ENCODE measurements at places on chromosomes 1 and 21.

DNA sequence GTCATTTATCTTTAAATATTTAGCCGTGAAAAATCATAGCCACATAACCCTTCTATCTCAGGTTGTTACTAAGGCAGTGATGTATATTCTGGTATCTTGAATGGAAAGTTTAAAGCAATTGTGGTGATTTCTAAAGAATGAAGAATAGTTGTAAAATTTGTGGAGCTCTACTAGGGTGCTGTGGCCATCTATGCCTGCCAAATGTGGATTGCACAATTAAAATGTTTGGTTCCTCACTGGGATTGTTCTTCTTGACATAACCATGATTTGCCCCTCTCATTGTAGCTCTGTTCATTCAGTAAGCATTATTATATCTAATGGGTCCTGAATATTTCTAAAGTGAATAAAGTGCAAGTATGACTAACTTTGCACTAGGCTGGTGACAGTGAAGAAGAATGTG lies 50.1 kb downstream of the AK4 start:
- H3K4me1 ChIP-seq, result no peaks in the 10 kb centered on the region
- no peak overlapping the region for H3K4me3 ChIP-seq
- H3K36me3 ChIP-seq, result no peaks in the 10 kb centered on the region
- no peak overlapping the region for H3K27ac ChIP-seq
- DNase-seq, result no peak

- H3K27me3 ChIP-seq, result no peaks in the 10 kb centered on the region
- peaks cover 32% of the 10 kb centered on the region for H3K4me1 ChIP-seq
- H3K4me3 ChIP-seq, result no peak overlapping the region
Measured at GRCh38 chr1:181148636-181149035, 60.1 kb downstream of the IER5 start.

DNA sequence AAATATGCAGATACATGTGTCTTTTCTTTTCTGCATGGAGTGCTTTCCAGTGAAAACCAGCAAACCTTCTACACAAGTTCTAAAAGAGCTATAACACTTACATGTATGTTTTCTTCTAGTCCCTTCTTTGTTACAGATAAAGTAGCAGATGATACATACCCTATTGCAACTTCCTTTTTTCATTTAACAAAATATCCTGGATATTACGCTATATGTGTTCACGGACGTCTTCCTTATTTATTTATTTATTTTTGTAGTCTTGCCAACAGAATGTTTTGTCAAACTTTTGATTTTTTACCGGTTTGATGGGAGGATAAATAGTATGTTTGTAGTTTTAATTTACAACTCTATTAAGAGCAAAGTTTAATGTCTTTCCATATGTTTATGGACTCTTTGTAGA lies 5.2 kb upstream of the GALNT2 start:
- DNase-seq, result no peak
- no peak overlapping the region for H3K4me3 ChIP-seq
- H3K4me1 ChIP-seq, result peaks cover 4% of the 10 kb centered on the region
- no peaks in the 10 kb centered on the region for H3K36me3 ChIP-seq
- peaks cover 6% of the 10 kb centered on the region for H3K27me3 ChIP-seq
- no peak overlapping the region for H3K27ac ChIP-seq

DNA sequence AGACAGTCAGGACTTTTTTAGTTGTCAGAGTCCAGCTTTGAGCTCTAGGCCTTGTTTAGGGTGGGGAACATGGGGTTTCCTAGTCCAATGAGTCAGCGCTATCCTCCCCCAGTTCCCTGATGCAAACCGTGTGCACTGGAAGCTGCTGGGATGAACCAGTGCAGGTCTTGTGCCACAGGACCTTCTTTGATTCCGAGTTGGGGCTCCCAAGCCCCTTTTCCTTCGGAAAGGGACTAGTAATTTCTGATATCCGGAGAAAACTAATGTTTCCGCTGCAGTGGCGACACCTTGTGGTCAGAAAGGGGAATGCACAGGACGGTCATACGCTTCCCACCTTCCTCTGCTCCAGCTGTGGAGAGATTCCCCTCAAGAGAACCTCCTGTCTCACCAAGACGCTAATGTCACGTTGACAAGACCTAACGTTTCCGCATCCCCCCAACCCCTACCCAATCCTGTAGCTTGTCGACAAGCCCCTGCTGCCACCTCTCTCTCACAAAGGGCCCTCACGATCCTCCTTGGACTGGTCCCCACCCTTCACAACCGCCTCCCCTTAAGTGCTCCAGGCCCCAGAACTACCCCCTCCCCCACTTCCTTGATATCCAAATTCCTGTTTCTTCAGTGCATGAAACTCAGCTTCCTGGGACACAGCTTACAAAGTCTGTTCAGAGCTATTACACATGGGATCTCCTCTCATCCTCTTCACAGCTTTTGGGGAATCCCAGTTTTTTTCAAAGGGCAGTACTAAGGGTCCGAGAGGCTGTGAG lies 30.9 kb downstream of the GPA33 start:
- no peaks in the 10 kb centered on the region for H3K36me3 ChIP-seq
- peak; percentile 71 for DNase-seq
- H3K4me3 ChIP-seq, result no peak overlapping the region
- H3K27me3 ChIP-seq, result peaks cover 2% of the 10 kb centered on the region
- H3K4me1 ChIP-seq, result peaks cover 2% of the 10 kb centered on the region

GRCh38 chr1:17860812-17861211 lies 105.7 kb downstream of the ACTL8 start:
- DNase-seq, result no peak
- no peak overlapping the region for H3K4me3 ChIP-seq
- H3K27ac ChIP-seq, result no peak overlapping the region
- peaks cover 11% of the 10 kb centered on the region for H3K27me3 ChIP-seq
- H3K4me1 ChIP-seq, result no peaks in the 10 kb centered on the region

- no peaks in the 10 kb centered on the region for H3K36me3 ChIP-seq
- peaks cover 2% of the 10 kb centered on the region for H3K4me1 ChIP-seq
- no peak overlapping the region for H3K27ac ChIP-seq
- peaks cover 2% of the 10 kb centered on the region for H3K27me3 ChIP-seq
Measured at GRCh38 chr1:224594851-224595250, 21.3 kb upstream of the CNIH3 start.

GRCh38 chr1:2205191-2205952 lies 10.8 kb upstream of the FAAP20 start:
- peak overlapping the region; percentile 80 for H3K4me3 ChIP-seq
- H3K27me3 ChIP-seq, result no peaks in the 10 kb centered on the region
- peak; percentile 92 for DNase-seq
- peak overlapping the region; percentile 47 for H3K27ac ChIP-seq
- H3K4me1 ChIP-seq, result peaks cover 11% of the 10 kb centered on the region

DNA sequence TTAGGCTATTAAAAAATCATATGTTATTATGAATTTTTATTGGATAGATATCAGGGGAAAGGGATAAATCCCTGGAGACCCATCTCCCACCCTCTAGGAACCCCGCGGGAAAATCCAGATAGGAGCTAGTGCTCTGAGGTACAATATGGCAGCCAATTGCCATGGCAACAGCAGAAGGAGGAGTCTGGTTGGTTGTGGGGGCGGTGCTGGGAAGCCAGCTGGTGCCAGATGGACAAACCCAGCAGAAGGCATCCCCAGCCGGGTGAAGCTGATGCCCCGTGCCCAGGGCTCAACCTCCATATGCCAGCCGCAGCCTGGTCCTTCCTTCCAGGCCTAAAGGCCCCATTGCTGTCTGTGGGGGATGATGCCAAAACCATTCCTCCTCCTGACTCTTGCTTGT lies 38.3 kb downstream of the RHBG start:
- no peak overlapping the region for H3K4me3 ChIP-seq
- no peak overlapping the region for H3K27ac ChIP-seq
- H3K4me1 ChIP-seq, result no peaks in the 10 kb centered on the region

DNA sequence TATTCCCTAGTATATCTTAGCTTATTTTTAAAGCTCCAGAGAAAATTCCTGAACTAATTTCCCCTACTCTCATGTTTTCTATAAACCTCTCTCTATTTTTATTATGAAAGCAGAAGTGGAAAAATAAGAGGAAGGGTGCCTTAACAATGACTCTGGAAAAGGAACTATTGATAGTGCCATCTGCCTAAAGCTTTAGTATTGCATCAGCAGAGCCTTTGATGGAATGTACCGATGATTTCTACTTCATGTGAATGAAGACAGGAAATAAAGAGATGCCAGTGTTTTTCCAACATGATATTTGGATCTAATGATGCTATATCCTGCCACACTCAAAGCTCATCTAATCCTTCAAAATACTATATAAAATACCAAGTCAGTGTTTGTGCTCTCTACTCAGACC lies 35.1 kb downstream of the TNFSF18 start:
- no peak overlapping the region for H3K4me3 ChIP-seq
- no peaks in the 10 kb centered on the region for H3K27me3 ChIP-seq
- H3K36me3 ChIP-seq, result no peaks in the 10 kb centered on the region
- H3K27ac ChIP-seq, result no peak overlapping the region
- H3K4me1 ChIP-seq, result peaks cover 30% of the 10 kb centered on the region

- no peak overlapping the region for H3K4me3 ChIP-seq
- peaks cover 6% of the 10 kb centered on the region for H3K4me1 ChIP-seq
- H3K27me3 ChIP-seq, result peaks cover 11% of the 10 kb centered on the region
- no peak for DNase-seq
Measured at GRCh38 chr21:44499211-44499560, 40.8 kb downstream of the KRTAP10-1 start.

GRCh38 chr1:63119575-63120155 lies 202.7 kb upstream of the FOXD3 start:
- peaks cover 10% of the 10 kb centered on the region for H3K27me3 ChIP-seq
- H3K4me1 ChIP-seq, result peaks cover 4% of the 10 kb centered on the region
- H3K4me3 ChIP-seq, result no peak overlapping the region
- DNase-seq, result no peak
- H3K36me3 ChIP-seq, result no peaks in the 10 kb centered on the region

DNA sequence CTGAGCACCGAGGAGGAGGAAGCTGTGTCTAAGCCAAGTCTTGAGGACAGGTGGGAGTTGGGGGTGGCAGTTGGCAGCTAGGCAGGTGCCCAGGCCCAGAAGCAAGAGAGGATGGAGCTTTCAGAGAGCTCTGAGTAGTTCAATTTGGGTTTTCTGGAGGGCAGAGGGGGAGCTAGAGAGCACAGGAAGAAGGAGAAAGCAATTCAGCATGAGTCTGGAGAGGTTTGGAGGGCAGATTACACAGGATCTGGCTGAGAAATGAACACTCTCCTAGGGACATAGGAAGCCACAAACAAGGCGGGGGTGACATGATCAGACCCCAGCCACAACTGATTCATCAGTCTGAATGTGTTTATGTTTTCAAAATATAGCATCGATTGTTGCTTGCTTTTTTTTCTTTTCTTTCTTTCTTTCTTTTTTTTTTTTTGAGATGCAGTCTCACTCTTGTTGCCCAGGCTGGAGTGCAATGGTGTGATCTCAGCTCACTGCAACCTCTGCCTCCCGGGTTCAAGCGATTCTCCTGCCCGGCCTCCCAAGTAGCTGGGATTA lies 23.8 kb downstream of the PTPRF start:
- H3K36me3 ChIP-seq, result no peaks in the 10 kb centered on the region
- peaks cover 4% of the 10 kb centered on the region for H3K4me1 ChIP-seq
